ENCODE measurements at places on chromosomes 1 and 21.

DNA sequence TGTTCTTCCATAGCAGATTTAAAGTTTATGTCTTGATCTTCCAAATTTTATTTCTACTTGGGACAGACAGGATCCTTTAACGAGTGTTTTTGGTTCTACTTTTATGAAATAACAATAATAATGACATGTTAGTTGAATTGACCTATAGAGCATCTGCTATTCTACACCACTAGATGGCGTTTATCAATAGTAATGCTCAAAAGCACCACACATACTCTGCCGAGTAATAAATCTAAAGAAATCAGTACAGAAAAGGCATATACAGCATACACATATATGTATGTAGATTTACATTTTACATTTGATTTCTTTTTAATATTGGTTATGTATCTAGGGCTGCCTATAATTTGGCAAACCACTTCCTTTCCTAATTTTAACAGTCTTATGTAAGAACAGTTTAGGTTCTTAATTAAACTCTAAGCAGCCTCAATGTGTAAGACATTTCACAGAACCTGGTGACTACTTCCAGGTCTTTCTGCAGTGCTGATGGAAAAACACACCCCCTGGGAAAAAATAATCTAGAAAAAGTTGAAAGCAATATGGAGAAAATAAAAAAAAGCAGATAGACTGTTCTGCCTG lies 5.9 kb upstream of the SIPA1L2 start:
- DNase-seq: peak; percentile 34

DNA sequence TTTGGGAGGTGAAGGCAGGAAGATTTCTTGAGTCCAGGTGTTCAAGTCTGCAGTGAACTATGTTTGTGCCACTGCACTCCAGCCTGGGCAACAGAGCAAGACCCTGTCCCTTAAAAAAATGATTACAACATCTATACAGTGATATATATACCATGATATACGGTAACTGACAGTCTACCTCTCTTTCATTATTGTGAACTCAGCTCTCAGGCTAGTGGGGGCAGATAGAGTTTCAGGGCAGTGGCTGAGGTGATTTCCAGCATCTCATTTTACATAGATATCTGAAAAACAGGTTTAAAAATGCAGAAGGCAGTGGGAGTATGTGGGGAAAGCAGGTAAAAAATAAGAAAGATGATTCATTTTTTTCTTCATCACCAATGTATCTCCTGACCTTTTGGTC lies 8.1 kb upstream of the NTNG1 start:
- no peak for DNase-seq

GRCh38 chr1:15848929-15849774 lies 1.6 kb downstream of the SPEN start:
- DNase-seq: peak; percentile 60

DNA sequence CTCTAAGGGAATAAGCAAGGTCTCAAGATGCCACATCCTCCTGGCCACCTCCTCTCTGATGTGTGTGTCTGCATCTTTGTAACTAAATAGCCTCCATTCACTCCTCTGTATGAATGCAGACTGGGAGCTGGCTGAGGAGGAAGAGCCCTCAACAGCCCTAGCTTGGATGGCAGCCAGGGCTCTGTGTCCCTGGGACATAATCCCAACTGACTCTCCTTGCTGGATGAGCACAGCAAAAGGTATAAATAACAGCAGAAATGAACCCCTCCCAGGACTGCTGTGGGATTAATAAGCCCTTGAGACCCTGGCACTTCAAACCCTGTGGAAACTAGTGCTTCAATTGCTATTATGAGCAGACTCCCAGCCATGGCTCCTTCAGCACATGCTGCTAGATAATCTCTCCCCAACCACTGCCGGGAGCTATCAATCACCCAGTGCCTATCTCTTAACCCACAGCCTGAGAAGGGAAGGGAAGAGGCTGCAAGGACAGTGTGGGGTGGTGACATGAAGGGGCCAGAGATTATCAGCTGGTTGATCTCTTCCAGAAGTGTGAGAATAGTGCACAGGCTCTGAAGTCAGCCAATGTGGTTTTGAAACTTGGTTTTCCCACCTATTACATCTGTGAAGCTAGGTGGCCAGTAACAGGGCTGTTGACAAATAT lies 152.2 kb downstream of the TNR start:
- DNase-seq: no peak

DNA sequence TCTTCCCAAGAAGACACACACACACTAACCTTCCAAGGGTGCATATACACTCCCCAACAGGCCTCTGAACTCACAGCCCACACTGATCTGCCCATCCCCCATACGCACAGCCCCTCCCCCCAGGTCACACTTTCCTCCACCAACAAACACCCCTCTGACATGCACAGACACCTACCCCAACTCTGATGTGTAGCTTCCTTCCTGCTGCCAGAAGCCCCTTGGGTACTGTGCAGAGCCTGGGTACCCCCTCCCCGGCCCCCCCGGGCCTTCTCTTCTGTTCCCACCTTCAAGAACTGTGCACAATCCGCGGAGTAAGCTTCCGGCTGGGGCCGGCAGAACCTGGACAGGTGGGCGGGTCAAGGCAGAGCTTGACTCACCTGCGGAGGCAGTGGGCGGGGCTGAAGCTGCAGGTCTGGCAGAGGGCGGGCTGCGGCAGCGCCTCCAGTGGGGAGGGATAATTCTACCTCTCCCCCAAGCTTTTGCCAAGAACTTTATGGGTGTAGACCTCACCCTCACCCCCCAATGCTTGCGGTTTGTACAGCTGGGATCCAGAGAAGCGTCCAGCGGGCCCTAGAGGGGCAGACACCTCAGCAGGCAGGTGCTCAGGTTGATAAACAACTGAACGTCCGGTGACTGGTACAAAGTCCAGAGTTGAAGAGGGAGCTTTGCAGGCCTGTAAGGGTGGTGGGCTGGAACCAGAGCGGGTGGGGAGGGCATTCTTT lies at the start of gene C1orf210:
TSS of gene C1orf210 (minus strand) at position 313 of the 722 bp plus-strand sequence. CDS start 2,311 bp downstream, outside the sequence.
- no peak for DNase-seq

- no peak for DNase-seq
Observed at GRCh38 chr1:162374406-162374805, 2.2 kb downstream of the SPATA46 start.

DNA sequence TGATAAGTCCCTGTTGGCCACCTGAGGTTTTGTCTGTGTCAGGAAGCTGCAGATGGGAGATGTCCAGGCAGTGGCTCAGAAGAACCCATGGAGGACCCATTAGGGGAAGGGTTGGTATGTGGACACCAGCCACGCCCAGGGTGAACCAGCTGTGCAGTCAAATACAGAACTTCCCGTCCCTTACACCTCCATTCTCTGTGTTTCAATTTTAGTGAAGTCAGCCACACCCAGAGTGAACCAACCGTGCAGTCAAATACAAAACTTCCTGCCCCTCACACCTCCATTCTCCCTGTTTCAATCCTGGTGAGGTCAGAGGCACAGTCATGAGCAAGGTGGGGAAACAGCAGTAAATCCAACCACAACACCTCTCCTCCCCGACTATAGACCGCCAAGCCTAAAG lies 27.4 kb downstream of the BACE2 start:
- DNase-seq: no peak

DNA sequence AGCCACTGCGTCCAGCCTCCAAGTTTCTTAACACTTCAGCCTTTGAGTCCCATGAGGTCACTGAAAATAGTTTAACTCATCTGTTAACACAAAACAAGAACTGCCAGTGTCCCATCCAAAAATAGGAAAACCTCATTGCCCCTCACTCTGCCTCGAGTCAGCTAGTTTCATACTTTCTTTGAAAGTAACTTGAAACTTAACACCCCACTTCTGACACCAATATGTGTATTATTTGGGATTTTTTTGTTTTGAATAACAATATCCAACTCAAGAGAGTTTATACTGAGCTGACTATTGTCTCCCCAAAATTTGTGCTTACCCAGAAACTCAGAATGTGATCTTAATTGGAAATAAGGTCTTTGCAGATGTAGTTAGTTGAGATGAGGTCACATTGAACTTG lies 16.9 kb upstream of the PIK3CD start:
- DNase-seq: no peak

DNA sequence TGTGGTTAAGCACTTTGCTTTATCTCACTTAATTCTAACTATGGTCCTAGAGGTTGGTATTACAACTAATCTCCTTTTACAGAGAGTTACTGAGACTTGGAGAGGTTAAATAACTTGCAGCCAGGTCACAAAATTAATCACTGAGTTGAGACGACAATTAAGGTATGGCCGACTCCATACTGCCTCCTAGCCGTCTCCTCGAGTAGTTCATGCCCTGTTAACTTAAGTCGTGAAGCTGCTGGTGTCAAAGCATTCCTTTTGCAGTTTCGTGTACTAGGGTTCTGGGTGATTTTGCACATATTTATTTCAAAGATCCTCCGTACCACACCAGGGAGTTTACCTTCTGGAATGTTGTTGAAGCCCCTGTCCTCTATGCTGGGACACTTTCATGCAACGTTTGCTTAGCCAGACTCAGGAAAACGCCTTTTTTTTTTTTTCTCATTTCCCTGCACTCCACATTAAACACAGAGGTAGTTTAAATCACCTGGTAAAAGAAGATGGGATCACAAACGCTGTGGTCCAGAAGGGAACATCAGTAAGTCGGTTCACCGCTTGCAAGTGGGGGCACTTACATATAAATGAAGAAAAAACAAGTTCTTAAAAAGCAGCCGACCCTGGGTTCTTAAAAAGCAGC lies 570 bp upstream of the NEK7 start:
- peak; percentile 81 for DNase-seq

DNA sequence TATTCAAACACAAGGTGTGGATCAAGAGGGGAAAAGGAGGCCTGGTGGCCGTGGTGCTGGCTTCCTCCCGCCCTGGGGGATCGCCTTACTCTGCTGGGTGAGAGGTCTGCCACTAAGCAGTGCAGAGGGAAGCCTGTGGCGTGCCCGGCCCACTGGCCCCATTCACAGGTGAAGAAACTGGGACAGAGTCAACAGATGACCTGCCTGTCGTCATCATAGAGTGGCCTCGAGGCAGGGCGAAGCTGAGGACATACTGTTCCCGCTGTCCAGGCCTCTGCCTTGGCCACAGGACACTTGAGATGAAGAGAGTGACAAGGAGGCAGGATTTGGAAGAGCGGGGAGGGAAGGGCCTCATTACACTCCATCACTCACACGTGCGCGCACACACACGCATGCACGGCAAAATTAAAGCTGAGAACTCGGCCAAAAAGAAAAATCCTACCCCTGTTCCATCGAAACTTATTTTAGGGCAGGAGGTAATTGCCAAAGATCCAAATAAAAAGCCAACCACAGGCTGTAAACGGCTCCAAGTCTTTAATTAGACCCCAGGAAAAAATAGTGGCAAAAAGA lies 50.5 kb downstream of the CASZ1 start:
- DNase-seq: no peak

DNA sequence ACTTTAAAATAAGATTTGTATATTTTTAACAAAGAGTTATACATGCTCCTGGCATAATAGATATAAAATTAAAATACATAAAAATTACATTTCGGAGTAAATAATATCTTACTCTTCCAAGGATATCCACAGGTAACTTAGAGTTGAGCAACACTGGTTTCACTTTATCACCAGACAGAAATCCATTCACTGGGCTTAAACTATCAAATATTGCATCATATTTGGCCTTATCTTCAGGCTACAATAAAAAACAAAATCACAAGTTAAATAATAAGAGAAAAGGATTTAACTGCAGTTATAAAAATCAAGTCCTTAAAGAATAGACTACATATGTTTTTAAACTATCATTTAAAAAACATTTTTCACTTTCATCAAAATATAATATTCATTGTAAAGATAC lies 55.5 kb downstream of the EPS15 start:
- no peak for DNase-seq

All from hematopoietic multipotent progenitor cell treated with erythropoietin and hydrocortisone succinate and interleukin-3 and kit ligand, for 15 days (in vitro differentiated cells).